ENCODE measurements at places on chromosomes 1 and 21.

- DNase-seq = no peak
Measured at GRCh38 chr1:174657411-174657810, 209.6 kb downstream of the GPR52 start.

DNA sequence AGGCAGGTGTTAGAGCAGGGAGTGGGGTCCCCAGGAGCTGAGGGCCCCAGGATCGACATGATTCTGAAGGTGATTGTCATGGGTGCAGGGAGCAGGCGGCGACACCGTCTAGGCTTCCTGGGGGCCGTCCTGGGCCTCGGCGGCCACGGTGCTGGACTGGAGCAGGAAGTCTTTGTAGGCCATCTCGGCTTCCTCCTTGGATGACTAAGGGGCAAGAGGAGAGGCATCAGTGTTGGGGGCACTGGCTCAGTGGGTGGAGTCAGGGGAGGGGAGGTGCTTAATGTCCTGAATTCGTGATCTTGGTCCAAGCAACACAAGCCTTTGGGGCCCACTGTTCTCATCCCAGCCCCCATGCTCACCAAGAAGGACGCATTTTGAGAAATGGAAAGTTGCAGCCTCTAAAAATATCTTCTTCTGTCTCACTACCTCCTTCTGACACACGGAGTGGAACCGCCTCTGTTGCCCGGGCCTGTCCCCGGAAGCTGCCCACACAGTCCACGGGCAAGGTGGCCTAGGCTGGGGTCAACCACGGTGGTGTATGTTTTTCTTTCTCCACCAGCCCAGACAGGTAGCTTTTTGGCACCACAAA lies 8.6 kb upstream of the FCMR start:
- no peak for DNase-seq

DNA sequence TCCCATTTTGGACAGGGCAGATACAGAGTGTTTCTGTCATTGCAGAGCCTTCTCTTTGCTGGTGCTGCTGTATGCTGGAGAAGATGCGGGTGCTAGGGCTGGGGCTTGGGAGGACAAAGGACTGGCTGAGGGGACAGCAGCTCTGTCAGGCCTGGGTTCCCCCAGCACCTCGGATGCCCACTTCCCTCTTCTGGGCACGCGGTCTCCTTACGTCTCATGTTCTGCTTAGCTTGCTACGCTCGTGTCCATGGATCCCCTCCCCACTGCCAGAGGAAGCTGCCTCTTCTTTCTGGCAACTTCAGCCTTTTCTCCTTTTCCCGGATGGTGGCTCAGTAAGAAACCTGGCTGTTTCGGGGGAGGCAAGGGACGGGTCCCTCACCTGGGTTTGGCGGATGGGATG lies 75.7 kb downstream of the ARHGEF10L start:
- no peak for DNase-seq

DNA sequence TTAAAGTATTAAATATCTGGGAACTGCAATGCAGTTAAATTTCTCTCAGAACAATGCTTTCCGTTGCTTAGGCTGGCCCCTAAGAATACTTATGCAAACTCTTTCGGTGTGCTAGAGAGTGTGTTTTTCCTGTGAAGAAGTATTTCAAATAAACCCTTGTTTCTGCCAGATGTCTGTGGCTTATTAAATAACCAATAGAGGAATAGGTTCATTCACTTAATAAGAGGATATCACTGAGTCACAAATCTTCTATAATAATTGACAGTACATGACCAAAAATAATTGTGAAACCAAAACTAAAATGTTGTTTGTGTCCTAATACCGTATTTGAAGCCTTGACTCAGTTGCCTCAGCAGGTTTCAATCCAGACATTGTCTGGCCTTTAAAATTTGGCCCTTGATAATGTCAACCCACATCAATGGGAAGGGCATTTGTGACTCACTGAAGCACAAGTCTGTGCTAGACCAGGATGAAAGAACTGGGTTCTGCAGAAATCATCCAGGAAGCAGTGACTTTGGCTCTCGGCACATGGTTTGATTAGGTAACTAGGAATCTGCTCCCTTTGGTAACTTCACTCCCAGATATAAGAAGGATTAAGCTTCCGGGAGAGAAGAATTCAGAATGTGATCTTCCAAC lies 104.2 kb upstream of the BARHL2 start:
- DNase-seq = no peak

- peak; percentile 66 for DNase-seq
Measured at GRCh38 chr1:44707959-44708831, 22.8 kb downstream of the RNU5D-1 start.

DNA sequence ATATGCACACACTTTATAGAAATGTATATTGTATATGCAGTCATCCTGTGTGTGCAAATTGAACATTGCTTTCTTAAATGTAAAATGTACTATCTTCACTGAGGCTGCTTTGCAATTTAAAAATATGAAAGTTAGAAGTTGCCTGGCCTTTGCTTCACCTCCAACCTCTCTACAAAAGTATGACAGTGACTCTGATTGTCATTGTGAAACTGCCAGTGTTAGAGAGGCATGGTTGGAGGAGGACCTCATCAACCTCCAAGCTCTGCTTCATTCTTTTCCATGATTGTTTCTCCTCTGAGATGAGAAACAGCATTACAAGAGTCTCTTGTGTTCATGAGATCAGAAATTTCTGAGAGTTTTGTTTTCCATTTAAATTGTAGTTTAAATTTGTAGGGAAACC lies 185.5 kb downstream of the ZC3H11B start:
- DNase-seq = no peak

DNA sequence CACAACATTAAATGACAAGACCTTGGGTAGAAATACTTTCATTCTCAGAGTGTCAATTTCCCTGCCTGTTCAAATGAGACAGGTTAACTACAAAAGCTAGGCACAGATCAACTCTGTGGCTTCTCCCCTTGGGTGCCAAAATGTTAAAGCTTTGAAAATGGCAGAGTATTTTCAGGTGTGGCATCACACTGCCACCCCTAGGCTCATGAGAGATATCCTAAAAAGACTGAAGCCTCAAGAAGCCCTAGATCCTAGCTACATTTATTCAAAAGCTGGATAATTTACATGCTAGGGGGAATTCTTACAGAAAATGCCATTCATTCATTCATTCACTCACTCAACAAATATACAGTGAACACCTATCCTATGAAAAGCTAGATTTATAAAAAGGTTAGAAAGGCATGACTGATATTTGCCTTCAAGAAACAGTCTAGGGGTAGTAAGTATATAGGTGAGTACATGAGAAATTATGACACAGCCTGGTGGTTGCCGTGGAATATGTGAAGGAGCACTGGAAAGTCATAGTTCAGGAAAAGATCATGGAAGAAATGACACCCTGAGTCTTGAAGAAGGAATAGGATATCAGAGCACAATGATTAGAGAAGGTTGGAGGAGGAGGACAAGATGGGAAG lies 15.9 kb upstream of the RAB4A start:
- peak; percentile 34 for DNase-seq

DNA sequence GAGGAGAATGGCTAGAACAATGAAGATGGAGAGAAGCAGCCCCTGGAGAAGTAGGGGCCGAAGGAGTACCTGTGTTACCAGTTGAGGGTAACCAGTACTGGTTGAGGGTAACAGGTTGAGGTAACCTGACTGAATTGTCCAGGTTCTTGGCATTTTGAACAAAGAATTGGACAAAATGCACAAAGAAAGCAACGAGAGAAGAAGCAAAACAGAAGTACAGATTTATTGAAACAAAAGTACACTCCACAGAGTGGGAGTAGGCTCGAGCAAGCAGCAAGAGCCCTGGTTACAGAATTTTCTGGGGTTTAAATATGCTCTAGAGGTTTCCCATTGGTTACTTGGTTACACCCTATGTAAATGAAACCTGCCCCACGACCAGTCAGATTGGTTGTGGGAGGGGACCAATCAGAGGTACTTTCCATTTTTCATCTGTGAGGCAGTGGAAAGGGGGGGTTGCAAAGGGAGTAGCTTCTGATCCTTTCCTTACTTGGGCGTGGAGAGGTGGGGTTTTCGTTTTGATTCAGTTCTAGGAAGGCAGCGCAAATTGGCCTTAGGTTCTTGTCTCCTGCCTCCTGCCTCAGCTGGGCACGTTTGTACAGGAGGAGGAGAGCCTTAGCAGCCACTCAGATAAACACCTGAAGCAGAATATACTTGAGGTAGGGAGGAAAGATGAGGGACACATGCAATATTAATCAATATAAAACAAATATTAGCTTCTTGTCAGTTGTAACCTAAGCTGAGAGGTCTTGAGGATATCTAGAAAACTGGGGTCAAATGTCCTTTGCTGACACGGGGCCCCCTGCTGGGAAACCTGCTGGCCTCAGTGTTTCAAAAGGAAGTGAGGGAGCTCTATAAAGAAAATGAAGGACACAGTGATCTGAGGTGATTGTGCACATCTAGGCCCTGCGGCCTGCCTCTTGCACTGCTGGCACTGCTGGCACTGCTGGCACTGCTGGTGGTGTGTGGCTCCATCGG lies 14.3 kb upstream of the LSM10 start:
- DNase-seq = peak; percentile 46

GRCh38 chr1:179175011-179175841 lies 54.3 kb downstream of the ABL2 start:
- peak; percentile 71 for DNase-seq

- no peak for DNase-seq
Measured at GRCh38 chr1:176552999-176553398, 90.0 kb downstream of the PAPPA2 start.

DNA sequence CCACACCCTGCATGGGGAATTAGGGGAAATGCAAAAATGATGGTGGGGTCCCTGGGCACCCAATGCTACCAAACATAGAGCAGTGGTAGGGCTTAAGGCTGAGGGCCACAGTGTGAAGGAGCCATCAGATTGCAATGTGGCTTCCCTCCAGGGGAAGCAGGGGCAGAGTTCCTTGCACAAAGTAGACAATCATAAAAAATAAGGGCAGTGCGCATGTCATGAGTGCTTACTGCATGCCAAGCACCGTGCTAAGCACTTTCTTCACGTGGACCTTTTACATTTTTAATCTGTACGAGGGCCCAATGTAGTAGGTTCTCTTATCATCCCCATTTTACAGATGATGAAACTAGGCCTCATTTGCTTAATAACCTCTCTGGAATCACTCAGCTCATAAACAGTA lies 56.6 kb downstream of the DDX20 start:
- DNase-seq = no peak

DNA sequence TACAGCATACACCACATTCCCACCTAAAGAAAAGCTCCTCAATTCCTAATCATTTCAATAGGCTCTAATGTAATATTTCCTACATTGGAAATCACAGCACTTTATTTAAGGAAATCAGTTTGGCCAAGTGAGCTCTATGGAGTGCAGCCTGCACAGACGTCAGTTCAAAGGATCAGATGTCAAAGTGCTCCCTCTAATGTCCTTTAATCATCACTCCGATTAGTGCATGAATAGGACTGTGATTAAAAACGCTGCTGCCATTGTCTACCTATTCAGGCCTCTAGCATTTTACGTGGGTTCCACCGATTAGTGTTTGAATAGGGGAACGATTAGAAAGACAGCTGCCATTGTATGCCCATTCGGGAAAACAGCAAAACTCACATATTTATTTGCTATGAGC lies 50.2 kb downstream of the DPYD start:
- no peak for DNase-seq

- DNase-seq = no peak
Measured at GRCh38 chr1:171161431-171161830, 23.7 kb upstream of the FMO2 start.

DNA sequence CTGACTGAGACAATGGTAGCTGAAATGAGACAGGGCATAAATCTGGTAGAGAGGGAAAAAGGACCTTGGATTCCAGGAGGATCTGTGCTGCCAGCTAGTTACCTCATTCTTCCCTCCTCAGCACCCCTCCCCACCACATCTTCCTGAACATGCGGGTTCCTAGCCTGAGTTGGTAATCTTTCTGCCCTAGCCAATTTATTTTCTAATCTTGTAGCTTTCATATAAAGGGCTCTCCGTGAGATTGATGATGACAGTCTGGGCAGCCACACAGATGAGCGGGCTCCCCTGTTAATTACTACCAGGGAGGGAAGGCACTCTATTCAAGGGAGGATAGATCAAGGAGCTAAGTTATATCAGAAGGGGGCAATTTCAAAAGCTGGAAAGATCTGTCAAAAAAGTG lies 20.2 kb downstream of the ARHGEF11 start:
- peak; percentile 63 for DNase-seq

Measured in amniotic epithelial cell (primary cell).